ENCODE measurements at places on chromosomes 5 and 9. TPM values are rescaled to one million over a fixed set of nuclear protein-coding genes. Genes with fewer than 3 reads are reported as not detected.

IFNA21 gene
- total RNA-seq: not detected

IFNA4 gene
- not detected for total RNA-seq

RABGAP1 gene
- total RNA-seq: 18.9 TPM

TUSC1 gene
- 18.5 TPM for total RNA-seq

PCDHA11 gene
- 5.4 TPM for total RNA-seq

SEMA5A gene
- total RNA-seq: 13.7 TPM

RNF208 gene
- not detected for total RNA-seq

AFAP1L1 gene
- 21.9 TPM for total RNA-seq

RIMOC1 gene
- total RNA-seq: 18.1 TPM

NTNG2 gene
- 0.17 TPM for total RNA-seq

LCN15 gene
- not detected for total RNA-seq

ZNF366 gene
- 0.05 TPM for total RNA-seq

ZNF618 gene
- total RNA-seq: 3.5 TPM

PRUNE2 gene
- 38.8 TPM for total RNA-seq

SLC25A2 gene
- 1.0 TPM for total RNA-seq
